ENCODE measurements at places on chromosomes 3 and 15.

DNA sequence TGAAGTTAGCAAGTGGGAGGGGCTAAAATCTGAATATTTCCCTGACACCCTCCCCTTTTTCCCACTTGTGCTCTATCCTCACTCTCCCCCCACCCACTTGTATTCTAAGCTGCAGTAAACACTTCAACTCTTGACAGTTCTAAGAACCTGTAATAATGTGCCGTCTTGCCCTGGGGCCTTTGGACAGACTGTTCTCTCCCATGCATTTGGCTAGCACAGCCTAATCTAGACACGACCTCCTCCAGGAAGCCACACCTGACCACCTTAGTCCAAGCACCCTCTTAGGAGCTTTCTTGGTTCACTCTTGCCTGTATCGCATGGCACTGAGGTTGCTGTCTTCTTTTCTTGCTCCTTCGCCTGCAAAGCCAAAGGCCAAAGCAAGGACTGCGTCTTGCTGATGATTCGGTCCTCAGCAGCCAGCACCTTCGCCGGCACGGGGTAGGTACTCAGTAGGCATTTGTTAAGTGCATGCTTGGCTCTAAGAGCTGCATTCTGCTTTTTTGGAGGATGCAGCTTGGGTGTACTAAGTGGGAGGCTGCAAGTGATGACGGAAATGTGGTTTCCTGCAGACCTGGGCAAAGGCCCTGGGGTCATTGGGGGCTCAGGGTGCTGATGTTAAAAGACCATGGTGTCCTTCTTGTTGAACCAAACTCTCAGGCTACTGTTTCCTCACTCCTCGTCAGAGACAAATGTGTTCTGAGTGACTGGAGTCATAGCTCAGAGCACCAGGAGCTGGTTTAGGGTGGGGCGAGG is 2.0 kb upstream of the ZNF710 start:
- no peak for DNase-seq

- no peak for DNase-seq
Measured at GRCh38 chr15:101373577-101373976, 78.5 kb upstream of the SNRPA1 start.

DNA sequence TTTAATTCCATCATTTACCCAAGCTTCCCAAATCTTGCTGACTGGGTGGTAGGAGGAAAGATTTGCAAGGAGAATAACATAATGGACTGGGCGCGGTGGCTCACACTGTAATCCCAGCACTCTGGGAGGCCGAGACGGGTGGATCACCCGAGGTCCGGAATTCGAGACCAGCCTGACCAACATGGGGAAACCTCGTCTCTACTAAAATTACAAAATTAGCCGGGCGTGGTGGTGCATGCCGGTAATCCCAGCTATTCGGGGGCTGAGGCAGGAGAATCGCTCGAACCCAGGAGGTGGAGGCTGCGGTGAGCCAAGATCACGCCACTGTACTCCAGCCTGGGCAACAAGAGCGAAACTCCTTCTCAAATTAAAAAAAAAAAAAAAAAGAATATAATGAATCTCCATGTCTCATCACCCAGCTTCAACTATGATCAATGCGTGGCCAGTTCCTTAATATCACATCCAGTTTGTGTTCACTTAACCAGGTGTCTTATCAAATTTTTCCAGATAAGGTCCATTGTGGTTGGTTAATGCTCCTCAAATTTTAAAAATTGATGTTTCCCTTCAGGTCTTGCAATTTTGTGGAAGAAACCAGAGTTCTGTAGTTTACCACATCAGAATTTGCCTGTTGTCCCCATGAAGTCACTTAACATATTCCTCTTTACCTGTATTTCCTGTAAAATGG is 1.3 kb upstream of the ABCF3 start:
- DNase-seq: no peak

DNA sequence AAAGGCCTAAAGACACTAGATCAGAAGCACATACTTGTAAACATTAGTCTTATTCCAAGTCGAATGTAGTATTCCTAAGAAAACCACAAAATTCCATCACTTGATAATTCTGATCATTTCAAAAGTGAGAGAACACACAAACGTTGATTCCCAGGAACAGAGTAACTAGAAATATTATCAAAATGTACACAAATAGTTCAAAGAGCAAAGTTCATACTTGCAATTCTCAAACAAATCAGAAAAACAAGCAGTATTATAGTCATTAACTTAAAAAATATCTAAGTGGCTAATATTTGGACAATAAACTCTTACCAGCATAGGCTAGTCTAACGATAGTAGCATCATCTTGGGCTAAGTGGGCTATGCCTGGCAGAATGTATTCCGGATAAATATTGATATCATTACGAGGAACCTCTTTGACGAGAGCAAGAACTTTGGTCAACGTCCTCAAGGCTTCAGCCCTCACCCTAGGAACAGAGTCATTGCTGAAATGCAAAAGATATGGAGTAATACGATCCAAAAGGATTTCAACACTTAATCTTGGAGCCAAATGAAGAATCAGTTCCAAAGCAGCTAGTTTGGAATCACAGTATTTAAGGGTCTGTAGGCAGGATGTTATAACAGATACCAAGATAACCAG is 13.3 kb downstream of the PIK3R4 start:
- no peak for DNase-seq

DNA sequence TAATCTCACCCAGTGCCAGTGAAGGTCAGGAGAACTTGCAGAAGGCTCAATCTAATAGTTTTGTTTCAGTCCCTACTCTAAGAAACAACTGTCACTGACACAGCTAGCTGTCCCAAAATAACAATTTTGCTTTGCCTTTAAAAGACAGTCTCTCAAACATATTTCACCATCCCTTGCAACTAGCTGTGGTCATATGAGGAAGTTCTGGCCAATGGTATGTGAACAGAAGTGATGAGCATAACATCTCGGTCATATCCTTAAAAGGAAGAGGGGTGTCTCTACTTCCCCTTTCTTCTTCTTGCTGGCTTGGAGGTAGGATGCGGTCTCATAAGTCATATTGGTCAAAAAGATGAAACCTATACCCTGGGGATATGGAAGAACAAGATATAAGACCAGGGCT is 198.1 kb downstream of the NEK10 start:
- DNase-seq: no peak

- no peak for DNase-seq
Measured at GRCh38 chr3:143594206-143594605, 254.1 kb downstream of the SLC9A9 start.

DNA sequence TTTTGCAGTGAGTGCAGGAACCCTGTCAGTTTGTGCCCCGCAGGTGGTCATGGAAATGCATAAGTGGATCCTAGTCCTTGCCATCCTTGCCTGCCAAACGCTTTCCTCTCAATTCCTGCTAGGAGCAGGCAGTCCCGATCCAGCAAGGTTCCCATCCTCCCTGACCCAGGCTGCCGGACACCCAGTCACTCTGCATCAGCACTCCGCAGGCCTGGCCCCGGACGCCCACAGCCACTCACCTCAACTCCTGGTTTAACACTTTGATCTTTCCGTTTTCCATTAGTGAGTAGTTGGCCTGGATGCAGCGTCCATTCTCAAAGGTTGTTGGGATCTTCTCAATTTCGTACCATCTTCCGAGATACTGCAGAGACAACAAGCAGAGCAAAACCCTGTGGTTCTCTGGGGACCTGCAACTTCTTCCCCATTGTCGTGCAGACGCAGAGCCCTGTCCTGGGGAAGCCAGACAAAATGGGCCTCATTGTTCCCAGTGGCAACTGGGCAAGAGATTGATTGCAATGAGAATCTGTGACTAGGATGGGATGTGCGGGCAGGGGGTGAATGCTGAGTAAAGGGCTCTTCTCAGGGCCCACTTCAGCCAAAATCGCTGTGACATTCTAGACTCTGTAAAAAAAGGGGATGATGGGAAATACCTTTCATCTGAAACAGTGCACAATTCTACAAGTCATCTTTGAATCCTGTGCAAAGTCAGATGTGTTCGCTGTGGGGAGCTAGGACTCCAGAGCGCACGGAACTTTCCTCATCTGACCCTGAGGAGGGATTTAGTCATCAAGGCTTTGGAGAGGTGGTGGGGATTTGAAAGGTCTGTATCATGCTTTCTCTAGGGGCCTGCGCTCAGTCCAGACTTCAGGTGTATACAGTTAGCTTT is 9.9 kb downstream of the APOD start:
- no peak for DNase-seq

- DNase-seq: no peak
Measured at GRCh38 chr3:123050666-123051065, 16.2 kb upstream of the PDIA5 start.

DNA sequence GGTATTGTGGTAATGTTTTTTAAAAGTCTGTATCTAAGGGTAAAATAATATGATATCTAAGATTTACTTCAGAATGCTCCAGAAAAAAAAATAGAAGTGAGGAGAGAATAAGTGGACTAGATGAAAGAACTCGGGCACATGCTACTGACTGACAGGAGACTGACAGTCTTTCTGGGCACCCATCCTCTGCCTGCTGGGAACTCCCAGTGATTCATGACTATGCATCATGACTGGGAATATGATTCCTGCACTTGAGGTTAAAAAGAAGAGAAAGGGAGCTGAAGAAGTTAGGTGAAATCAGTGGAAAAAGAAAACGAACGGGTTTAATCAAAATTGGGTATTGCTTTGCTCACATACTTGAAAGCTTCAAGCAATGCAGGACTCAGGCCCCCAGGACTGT is 35.7 kb upstream of the SPSB4 start:
- DNase-seq: no peak

DNA sequence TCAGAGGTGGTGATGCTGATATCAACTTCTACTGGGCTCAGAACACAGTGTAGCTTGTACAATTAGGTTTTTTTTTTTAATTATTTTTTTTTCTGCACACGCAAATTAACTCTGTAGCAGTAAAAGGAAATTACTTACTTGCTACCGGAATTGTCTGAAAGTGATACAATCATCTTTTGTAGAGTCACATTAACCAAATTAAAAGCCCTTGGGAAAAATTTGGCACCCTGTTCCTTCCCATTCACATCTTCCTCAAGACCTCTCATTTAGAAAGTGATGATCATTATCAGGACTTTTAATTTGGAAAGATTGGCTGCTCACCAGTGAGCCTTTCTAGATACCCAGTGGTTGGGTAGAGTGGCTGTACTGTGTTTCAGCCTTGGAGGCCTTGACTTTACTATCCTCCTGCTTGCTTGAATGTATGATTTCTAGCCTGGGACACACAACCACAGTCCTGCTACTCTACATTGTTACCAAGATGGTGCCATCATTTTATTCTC is 158.3 kb downstream of the ECT2 start:
- DNase-seq: no peak

GRCh38 chr3:57816471-57817095 is 60.5 kb downstream of the SLMAP start:
- no peak for DNase-seq

GRCh38 chr3:41525303-41526064 is 326.2 kb downstream of the CTNNB1 start:
- DNase-seq: no peak

GRCh38 chr15:63922261-63922904 is 88.6 kb upstream of the HERC1 start:
- DNase-seq: no peak

DNA sequence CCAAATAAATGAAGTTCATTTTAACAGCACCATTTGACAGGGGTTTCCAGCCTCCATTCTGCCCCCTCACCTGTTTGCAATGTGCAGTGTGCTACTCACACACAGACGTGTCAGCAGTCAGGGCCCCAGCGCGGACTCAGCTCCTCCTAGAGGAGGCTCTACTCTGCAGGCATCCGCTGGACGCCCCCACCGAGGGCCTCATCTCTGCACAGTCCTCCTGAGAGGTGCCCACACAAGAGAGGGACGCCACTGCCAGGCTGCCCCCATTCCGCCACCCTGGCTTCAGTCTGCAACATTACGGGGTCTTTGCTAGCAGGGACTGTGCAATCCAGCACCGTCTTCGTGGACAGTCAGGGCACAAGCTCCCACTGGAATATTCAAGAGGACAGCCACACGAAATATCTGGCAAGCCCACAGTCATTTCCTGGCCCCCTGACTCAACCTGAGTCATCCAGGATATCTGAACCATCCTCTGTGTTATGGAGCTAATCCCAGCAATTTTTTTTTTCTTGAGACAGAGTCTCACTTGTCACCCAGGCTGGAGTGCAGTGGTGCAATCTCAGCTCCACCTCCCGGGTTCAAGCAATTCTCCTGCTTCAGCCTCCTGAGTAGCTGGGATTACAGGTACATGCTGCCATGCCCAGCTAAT is 255.0 kb downstream of the OCA2 start:
- peak; percentile 17 for DNase-seq

- no peak for DNase-seq
Measured at GRCh38 chr3:59908280-59908679, 858.5 kb upstream of the CFAP20DC start.

DNA sequence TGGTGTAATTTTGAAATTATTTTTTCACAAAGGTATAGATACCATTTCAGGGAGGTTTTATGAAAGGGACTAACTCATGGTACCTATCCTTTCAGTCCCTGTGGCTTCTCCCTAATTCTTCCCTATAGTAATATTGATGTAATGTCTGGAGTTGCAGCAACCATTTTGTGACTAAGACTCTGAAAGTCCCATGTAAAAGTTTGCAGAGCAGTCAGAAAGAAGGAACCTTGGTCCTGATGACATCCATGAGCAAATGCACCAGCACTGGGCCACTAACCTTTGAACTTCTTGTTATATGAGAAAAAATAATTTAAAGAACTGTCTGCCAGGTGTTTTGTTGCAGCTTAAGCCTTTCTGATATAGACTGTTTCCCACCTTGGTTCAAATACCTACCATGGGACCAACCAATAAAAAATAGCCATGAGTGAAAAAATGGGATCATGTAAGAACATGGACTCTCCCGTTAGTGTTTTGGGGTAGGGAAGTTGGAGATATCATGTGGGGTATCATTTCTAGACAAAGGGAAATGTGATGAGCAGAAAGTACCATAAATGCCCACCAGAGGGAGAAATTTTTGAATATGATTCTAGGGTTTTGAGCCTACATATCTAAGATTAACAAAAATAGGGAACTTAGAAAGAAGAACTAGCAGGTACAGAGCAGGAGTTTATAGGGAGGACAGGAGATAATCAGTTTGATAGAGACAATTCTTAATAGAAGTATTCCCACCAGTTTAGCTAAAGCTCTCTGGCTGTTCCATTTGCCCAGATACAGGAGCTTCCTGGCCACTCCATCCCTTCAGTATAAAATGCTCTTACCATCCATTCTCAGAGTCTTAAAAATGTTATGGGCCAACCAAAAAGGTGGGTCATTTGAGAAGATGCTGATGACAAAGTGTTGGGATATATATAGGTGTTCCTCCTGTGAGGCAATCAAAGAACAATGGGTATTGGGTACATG is 3.4 kb upstream of the CPOX start:
- DNase-seq: no peak

- DNase-seq: no peak
Measured at GRCh38 chr3:156216216-156216615, 95.8 kb downstream of the KCNAB1 start.

GRCh38 chr3:24968036-24968435 is 460.0 kb upstream of the RARB start:
- DNase-seq: no peak

GRCh38 chr3:60886518-60886917 is 364.7 kb downstream of the FHIT start:
- DNase-seq: no peak

GRCh38 chr15:77568973-77569728 is 63.6 kb downstream of the LINGO1 start:
- peak; percentile 59 for DNase-seq

GRCh38 chr3:31198890-31199289 is 304.4 kb upstream of the GADL1 start:
- no peak for DNase-seq
